ENCODE measurements at places on chromosomes 13 and 19. TPM values are rescaled to one million over a fixed set of nuclear protein-coding genes. Genes with fewer than 3 reads are reported as not detected.

ZNF628 gene
- 4.7 TPM for polyA plus RNA-seq

GRCh38 chr13:107964395-107964794 lies 250.9 kb downstream of the LIG4 start:
- no peak for DNase-seq

- DNase-seq: no peak
These were observed 61.5 kb upstream of the SLC15A1 start for GRCh38 chr13:98813993-98814392.

DNA sequence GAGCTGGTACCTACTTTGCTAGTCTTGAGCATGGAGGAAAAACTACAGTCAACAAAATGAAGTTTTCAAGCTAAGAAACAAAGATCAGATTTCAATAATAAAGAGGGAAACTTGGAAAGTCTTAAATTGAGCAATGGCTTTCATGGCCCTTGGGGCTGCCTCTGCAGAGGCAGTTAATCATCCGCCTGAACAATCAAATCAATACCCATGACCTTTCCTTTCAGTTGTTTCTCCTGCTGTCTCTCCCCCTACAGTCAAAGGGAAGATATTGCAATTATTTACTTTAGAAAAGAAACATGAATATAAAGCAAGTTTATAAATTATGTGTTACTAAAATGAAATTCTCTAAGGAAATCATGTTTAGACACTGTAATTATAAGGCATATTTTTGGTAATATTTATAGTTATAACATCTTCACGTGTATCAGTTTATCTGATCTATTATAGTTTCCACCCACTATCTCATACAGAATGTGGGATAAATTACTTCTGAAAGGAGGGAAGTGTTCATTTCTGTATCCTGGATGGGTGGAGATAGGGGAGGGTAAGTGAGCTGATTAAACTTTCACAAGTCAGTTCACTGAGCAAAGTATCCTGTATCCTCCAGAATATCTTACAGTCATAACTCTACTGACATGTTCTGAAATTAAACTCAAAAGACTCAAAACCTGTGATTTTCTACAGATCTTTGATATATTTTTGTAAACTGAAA lies 72.4 kb upstream of the TSC22D1 start:
- no peak for DNase-seq

DNA sequence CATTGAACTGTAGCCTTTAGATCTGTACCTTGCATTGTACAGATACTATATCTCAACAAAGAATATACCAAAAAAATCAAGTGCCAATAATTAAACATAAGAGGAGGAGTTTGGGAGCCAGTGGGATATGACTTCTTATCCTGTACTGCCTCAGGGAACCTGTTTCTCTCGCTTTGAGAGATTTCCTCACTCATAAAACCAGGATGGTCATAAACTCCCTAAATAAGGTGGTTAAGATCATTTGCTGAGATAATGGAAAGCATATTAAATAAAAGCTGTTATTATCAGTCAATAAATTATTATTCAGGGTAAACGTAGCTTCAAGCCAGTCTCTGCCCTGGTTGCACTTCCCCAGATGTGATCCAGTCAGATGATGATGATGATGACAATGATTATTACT lies 17.0 kb downstream of the OPA3 start:
- no peak for DNase-seq

DNA sequence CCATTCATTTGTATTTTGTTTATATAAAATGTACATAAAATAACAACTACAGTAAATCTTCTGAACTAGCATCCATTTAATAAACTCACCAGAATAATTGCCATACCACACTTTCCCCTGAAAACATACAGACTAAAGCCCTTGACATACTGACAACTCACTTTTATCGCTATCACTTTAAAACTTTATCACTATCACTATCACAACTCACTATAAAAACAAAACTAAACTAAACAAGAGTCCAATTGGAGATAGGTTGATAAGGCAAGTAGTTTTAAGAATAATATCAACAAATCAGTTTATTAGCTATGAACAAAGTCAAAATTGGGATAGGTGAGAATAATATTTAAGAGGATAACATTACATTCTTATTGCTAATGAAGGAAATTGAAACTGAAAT lies 108.9 kb downstream of the SLITRK6 start:
- DNase-seq: no peak

- DNase-seq: no peak
These were observed 66.4 kb upstream of the KL start for GRCh38 chr13:32949820-32950219.

DNA sequence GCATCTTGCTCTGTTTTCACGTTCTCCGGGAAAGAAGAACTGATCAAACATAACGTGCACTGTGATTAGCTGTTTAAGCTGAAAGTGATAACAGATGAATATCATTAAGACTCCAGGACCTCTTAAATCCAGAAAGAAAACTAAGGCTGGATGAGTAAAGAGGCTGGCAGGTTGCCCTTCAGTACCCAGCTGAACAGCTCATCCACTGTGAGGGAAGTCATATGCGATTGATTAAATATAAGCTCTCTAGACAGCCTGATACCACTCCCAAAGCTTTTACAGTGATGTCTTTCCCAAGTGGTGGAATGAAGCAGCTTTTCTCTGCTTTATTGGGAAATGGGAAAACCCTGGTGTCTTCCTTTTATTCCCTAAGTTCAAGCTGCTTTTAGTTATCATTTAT lies 116.9 kb downstream of the EFNB2 start:
- no peak for DNase-seq
